ENCODE measurements at places on chromosomes 4 and X. TPM values are rescaled to one million over a fixed set of nuclear protein-coding genes. Genes with fewer than 3 reads are reported as not detected.

The CA5B gene
- 64.0 TPM for total RNA-seq

The TMSB15B gene
- 4.2 TPM for total RNA-seq

The ARHGAP24 gene
- 1.8 TPM for total RNA-seq

The FAT4 gene
- 0.02 TPM for total RNA-seq

The FTHL17 gene
- not detected for total RNA-seq

The HSFX3 gene
- not detected for total RNA-seq

The SOWAHB gene
- not detected for total RNA-seq

The CD40LG gene
- 38.1 TPM for total RNA-seq

The HS6ST2 gene
- not detected for total RNA-seq

The ALB gene
- total RNA-seq, result not detected

DNA sequence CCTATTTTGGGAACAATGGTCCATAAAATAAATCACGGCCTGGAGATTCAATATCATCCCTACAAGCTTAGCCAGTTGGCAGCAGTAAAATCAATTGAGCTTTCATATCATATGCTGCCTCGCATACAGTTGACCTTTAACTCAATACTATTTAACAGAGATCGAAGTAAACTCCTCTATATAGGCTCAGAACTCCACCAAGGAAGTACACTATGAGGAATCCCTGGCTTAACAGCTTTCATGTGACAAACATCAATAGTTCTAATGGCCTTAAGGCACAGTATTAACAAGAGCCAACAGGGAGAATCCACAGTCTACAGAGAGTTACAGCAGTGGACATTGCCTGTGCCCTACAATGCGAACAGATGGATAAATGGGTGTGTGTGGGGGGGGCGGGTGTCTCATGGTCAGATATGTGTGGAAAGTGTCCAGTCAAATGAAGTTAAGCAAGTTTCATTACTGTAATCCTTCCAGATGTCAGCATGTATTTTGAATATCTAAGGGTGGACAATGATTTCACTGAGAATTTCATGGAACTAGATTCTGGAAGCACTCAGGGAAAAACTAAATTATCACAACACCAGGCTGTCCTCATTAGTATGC, 98.2 kb upstream of the FAM9B start:
- DNase-seq, result no peak

- DNase-seq, result no peak
Observed at GRCh38 chrX:153477364-153477857, 7.0 kb upstream of the HAUS7 start.

DNA sequence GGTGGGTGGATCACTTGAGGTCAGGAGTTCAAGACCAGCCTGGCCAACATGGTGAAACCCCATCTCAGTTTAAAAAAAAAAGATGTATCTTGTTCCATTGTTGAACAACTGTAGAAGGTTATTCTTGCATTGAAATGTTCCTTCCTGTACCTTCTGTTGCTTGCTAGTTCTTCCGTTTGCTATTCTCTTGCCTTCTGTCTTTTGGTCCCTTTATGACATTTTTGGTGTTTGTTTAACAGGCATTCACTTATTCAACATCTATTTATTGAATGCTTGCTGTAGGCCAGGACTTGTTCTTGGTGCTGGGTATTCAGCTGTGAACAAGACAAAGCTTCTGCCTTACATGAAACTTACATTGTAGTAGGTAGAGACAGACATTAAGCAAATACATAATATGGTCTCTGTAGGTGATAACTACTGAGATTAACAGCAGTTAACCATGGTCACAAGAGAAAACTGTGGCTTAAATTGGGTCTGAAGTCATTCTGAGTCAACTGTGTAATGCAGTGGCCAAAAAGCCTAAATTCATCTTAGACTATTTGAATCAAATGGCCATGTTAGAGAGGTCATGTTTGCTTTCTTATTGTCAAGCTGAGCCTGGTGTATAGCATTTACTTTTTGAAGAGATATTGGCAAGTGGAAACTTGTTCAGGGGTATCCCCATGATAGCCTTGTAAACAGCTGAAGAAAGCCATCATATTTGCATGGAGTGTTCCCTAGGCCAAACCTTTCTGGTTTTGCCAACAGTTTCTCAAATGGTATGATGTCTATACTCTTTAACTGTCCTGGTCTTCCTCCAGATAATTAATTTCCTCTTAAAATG, 35.6 kb downstream of the GAB1 start:
- no peak for DNase-seq

GRCh38 chr4:140448830-140449229, 21.4 kb upstream of the CLGN start:
- no peak for DNase-seq

- no peak for DNase-seq
Observed at GRCh38 chrX:24113181-24113580, 36.3 kb upstream of the ZFX start.

- DNase-seq, result no peak
Observed at GRCh38 chr4:76958891-76959290, 9.3 kb downstream of the SEPTIN11 start.

GRCh38 chrX:8048466-8048865, 121.3 kb upstream of the PNPLA4 start:
- DNase-seq, result no peak

GRCh38 chrX:4373791-4374190, 660.3 kb upstream of the PRKX start:
- no peak for DNase-seq

DNA sequence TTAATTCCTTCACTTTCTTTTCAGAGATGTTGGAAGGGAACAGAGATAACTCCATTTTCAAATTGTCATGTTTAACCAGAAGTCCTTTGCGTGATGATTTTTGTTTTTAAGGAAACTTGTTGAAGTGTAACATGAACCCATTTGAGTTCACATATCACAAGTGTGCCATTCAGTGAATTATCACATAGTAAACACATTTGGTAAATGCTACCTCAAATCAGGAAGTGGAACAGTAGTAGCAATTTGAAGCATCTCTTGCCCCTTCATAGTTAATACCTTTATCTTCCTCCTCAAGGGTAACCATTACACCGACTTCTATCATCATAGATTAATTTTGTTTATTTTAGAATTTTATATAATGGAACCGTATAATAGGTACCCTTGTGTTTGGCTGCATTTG, 35.8 kb downstream of the KDM6A start:
- DNase-seq, result no peak

DNA sequence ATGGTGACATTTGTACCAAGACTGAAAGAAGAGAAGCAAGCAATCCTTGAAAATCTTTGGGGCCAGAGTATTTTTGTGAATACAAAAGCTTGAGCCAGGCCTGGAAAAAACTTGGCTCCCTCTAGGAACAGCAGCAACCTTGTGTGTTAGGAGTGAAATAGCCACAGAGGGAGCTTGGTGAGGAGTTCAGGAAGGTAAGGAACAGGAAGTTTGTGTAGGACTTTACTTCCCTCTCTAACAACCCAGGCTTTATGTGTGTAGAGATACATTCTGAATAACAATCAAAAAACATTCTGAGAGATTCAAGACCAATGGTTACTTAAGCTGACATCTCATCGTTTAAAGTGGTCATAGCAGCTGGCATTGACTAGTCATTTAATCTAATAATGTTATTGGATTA, 668.5 kb downstream of the PCDH18 start:
- DNase-seq, result no peak

DNA sequence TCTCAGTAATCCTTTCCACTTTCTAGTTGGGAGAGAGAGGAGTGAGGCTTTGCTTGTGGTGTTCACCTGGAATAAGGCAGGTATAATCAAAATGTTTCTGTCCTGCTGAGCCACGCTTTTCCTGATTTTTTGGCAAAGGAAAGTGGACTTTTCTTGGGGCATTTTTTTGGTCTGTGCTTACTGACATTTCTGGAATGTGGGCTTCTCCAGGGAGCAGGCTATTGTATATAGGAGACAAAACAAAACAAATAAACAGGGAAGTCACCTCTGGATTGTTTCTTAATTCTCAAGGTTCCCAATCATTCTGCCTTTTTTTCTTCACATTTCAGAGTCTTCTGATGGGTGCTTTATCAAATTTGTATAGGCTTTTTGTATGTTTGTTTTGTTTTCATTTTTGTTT, 25.7 kb upstream of the RP2 start:
- DNase-seq, result no peak

- DNase-seq, result no peak
Observed at GRCh38 chr4:99381588-99382175, 29.1 kb upstream of the ADH1C start.

GRCh38 chrX:131217989-131218388, 71.1 kb downstream of the IGSF1 start:
- DNase-seq, result no peak

DNA sequence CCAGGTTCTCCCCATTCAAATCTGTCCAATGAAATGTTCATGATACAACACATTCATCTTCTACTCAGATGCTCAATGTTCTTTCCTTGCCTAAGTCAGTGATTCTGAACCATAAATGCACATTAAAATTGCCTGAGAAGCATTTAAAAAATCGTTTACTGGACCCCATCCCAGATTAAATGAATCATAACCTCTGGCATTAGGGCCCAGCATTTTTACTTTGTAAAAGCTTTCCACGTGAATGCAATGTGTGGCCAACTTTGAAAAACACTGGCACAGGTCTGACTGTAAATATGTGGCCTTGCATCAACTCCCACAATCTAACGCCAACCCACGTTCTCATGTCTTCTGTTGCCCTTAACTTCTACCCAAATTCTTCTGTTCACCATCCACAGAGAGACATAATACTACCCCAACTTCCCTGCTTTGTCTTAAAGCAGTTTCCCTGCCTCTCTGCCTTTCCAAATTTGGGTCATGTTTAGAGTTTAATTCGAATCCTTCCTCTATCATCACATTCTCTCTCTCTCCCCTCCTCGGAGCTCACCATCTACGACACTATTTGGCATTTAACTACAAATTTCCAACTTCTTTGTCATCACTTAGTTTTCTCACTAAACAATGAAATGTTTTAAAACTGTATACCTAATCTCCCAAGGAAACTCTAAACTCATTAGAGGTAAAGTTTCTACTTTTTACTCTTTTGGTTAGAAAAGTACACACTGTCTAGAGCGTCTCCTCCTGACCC, 78.7 kb downstream of the PRKG2 start:
- no peak for DNase-seq

DNA sequence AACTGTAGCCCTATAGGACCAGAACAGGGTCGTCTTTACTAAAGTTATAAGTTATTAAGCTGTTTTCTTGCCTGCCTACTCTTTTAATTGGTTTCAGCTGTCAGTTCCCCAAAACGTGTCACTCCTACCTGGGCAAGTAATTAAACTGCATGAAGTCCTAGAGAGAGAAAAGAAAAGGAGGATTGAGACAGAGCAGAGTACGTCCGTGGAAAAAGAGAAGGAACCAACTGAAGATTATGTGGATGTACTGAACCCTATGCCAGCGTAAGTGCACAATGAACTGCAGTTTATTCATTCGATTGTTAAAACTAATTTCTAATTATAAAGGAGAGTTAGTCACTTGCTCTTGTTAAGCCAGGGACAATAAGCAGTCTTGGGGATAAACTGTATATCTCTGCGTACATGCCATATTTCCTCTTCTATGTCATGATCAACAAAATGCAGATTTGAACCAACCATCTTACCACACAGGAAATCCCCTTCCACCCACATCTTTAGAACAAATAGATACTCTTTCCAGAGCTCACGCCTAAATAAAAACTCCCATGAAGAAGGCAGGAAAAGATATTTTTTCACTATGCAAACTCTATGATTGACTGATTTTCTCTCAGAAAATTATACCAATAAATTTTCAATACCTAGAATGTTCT, 22.8 kb downstream of the STAP1 start:
- no peak for DNase-seq

GRCh38 chr4:156941940-156942548, 29.6 kb downstream of the PDGFC start:
- no peak for DNase-seq

DNA sequence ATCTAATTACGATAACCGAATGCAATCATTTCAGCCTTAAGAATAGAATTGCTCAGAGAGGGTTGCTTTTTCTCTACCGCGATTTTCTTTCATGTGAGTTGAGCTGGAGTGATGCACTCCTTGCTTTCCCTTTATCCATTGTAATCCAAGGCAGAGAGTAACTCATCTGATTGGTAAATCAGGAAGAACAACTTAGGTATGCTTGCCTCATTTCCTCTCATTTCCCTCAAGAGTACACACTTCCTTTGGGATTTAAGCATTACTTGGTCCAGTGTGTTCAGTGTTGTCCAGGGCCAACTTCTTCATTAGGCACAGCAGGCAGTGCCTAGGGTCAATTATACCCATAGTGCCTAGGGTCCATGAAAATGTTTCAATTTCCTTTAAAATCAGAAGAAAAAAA, 15.7 kb upstream of the N4BP2 start:
- DNase-seq, result no peak

GRCh38 chr4:109994415-109994827, 81.7 kb downstream of the EGF start:
- no peak for DNase-seq

GRCh38 chrX:109751698-109752097, 18.6 kb upstream of the ACSL4 start:
- no peak for DNase-seq

DNA sequence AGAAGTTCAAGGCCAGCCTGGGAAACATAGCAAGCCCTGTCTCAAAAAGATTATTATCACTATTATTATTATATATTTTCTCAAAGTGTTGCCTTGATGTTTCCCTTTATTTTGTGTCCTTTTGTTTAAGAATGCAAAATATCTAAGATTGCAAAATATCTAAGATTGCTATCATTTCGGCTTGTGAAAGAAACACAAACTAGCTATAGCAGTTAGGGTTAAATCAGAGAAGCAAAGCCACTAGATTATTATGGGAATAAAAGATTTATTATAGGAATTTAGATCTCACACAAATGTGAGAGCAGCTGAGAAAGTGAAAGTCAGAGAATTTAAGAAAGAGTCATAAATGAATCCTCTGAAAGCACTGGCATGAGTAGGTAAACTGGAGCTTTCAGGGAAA, 18.0 kb upstream of the TMEM184C start:
- DNase-seq, result no peak

- no peak for DNase-seq
Observed at GRCh38 chr4:40367451-40367850, 32.3 kb downstream of the CHRNA9 start.

GRCh38 chr4:183129675-183130074, 30.6 kb downstream of the WWC2 start:
- no peak for DNase-seq

GRCh38 chr4:1409079-1409478, 2.8 kb upstream of the NKX1-1 start:
- no peak for DNase-seq

- DNase-seq, result no peak
Observed at GRCh38 chr4:8910100-8910821, 38.6 kb upstream of the HMX1 start.
